ENCODE measurements at places on chromosomes 3 and 15. TPM values are rescaled to one million over a fixed set of nuclear protein-coding genes. Genes with fewer than 3 reads are reported as not detected.

FBXW12 gene
- total RNA-seq, result not detected

GRM7 gene
- total RNA-seq, result 0.22 TPM

DGKG gene
- total RNA-seq, result 6.3 TPM

P2RY13 gene
- total RNA-seq, result not detected

SLC6A1 gene
- total RNA-seq, result not detected

DUOXA2 gene
- total RNA-seq, result not detected

LYZL4 gene
- not detected for total RNA-seq

Data from uterine smooth muscle cell (primary cell).